Urinary bladder (tissue), 4 donors: ENCODE measurements at places on chromosomes 12 and 14. TPM values are rescaled to one million over a fixed set of nuclear protein-coding genes. Genes with fewer than 3 reads are reported as not detected.

Gene SLCO1B1
- total RNA-seq = not detected

Gene SMIM41
- 3.4 TPM for total RNA-seq

Gene KRT73
- total RNA-seq = 0.11 TPM

Gene CABP1
- 4.9 TPM for total RNA-seq

Gene GLIPR1L2
- total RNA-seq = 2.4 TPM

Gene TRIP11
- 103 TPM for total RNA-seq

GRCh38 chr14:46490238-46490685 lies 161.3 kb downstream of the RPL10L start:
- DNase-seq = no peak

GRCh38 chr12:6219980-6220379 lies 19.8 kb downstream of the CD9 start:
- no peak for DNase-seq

GRCh38 chr12:71503579-71504391 lies 64.2 kb downstream of the LGR5 start:
- no peak for DNase-seq

- no peak for DNase-seq
These were observed 450.0 kb downstream of the FOXG1 start for GRCh38 chr14:29216268-29217232.

DNA sequence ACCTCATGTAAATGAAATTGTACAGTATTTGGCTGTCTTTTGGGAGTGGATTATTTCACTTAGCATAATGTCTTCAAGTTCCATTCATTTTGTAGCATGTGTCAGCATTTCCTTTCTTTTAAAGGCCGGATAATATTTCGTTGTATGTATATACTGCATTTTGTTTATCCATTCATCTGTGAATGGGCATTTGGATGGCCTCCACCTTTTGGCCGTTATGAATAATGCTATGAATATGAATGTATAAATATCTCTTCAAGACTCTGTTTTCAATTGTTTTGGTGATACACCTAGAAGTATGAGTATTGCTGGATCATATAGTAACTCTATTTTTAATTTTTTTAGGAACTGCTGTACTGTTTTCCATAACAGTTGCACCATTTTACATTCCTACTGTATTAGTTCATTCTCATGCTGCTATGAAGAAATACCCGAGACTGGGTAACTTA lies 164.9 kb downstream of the DYRK2 start:
- DNase-seq = no peak
